Fibroblast of gingiva (primary cell): ENCODE measurements at places on chromosomes 16 and 17.

- no peak for DNase-seq
These were observed 787 bp upstream of the CCL3L1 start for GRCh38 chr17:36197387-36197703.

DNA sequence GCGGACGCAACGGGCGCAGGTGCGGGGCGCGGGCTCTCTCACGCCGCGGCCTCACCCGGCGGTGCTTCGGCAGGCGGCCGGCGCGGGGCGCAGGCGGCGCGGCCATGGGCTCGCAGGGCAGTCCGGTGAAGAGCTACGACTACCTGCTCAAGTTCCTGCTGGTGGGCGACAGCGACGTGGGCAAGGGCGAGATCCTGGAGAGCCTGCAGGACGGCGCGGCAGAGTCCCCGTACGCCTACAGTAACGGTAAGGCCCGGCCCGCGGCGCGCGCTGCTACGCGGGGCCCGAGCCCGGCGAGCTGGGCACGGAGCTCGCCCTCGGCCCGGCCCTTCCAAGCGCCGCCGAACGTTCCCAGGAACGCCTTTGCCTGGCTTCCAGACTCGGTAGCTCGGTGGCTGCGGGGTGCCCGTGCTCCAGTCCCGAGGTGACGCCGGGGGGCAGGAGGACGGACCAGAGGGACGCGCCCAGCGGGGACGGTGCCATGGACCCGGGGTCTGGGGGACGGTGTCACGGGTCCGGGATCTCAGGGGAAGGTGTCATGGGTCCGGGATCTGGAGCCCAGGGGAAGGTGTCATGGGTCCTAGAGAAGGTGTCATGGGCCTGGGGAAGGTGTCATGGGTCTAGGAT, 435 bp downstream of the RAB40C start:
- DNase-seq = peak; percentile 44

DNA sequence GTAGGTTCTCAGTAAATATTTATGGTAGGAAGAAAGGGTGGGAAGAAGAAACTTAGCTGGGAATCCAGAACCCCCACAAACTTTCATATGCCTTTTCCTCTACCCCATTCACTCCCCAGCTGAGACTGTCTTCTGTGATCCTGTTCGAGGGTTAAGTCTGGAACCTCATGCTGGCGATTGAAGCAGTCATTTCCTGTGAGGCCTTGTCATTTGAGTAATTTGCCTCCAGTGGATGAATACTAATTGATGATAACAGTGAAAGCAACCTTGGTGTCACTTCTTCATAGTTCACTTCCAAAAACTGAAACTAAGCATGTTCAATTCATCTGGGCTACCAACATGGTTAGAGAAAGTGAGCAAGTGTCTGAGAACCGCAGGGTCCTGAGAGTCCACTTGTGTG, 401.2 kb downstream of the CDH13 start:
- no peak for DNase-seq

DNA sequence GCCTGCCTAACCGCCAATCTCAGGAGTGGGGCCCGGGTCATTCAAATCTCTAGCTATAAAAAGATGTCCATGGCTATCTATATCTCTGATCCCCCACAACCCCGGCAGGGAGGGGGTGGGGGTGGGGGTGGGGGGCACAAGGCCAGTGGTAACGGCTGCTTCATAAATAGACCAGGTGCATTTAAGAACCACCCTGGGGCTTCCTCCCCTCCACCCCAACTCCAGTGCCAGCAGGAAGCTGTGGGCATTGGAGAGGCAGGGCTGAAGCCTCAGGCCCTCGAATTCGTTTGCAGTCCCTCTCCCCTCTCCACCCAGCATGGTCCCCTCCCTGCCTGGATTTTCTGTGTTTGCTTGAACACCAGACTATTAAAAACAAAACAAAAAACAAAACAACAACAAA, 56.0 kb downstream of the RAP1GAP2 start:
- no peak for DNase-seq

DNA sequence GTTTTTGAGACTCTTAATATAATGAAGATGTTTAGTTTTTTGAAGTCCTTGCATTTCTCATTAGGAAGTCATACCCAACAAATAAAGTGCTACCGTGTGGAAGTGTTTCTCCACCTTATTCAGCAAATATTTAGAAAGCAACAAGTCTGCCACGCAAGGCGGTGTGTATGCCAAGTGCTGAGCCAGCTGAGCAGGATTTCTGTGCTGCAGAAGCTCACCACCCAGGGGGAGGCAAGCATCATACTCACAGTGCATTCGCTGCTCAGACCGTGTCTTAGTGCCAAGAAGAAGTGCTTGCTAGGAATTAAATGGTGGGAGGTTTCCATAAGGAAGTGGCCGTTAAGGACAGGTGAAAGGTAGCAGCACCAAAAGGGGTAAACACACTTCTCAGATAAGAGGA, 111.2 kb downstream of the ARHGAP44 start:
- DNase-seq = no peak

- DNase-seq = no peak
These were observed 27.2 kb downstream of the MAP2K4 start for GRCh38 chr17:12047681-12048376.

DNA sequence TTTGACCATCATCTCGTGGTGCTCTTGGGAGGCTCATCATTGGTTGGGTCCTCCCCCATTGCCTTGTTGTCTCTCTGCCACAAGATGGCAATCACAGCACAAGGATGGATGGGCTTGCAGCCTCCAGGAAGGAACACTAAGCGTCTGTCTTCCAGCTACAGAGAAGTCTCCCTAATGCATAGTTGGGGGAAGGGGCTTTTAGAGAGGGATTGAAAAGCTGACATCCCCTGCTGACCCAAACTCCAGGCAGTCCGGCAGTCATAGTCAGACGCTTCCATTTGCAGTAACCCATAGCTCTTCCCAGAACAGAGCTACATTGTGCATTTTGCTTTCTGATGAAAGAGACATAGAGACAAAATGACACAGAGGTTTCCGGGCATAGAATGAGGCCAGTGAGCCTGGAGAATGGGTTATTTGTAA, 111.4 kb downstream of the UTP18 start:
- DNase-seq = peak; percentile 16

DNA sequence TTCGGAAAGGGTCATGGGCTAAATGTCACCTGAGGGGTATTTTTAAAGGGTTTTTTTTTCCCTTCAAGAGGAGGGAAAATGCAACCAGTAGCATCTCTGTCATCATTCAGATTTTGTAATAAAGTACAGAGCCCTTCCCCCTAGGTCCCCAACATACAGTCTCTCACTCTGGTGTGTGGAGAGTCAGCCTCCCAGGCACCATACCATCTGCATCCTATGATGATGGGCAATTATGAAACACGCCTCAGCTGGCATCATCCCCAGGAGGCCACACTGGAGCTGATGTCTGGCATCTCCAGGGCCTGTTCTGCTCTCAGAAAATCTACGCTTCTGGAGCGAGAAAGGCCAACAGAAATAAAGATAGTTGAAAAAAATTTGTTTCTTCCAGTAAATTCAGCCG, 32.0 kb downstream of the TBX4 start:
- DNase-seq = no peak

DNA sequence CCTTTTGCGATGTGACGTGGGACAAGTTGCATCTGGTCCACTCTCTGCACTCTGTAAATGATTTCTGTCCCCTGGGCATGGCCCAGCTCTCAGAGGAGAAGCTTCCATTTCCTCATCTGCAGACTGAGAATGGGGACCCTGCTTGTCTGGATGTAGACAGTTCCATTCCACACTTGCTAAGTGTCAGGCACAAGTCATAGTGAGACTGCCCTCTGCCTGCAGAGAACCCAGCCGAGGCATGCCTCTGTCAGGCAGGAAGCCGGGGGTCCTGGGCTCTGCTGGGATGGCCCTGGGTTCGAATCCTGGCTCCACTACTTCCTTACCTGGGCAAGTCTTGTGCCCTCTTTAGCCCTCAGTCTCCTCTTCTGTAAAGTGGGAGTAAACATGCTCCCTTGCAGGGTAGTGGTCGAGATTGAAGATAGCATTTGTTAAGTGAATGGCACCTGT, 4.1 kb downstream of the MAP2K3 start:
- DNase-seq = no peak

- DNase-seq = no peak
These were observed 363.6 kb downstream of the HS3ST3B1 start for GRCh38 chr17:14664511-14664910.

DNA sequence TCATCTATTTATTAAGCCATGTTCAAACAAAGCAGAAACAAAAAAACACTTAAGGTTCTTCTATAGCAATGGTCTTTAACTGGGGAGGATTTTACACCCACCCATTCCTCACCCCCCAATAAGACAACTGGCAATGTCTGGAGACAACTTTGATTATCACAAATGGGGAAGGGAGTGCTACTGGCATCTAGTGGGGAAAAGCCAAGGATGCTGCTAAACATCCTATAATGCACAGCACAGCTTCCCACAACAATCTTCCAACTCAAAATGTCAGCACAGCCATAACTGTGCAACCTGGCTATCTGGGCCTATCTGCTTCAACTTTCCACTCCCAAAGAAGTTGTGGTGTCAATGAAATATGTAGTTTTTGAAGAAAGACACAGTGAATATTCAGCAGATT, 1044.4 kb downstream of the CDH8 start:
- no peak for DNase-seq

GRCh38 chr17:80789356-80789902, 202.2 kb upstream of the CHMP6 start:
- DNase-seq = peak; percentile 92

DNA sequence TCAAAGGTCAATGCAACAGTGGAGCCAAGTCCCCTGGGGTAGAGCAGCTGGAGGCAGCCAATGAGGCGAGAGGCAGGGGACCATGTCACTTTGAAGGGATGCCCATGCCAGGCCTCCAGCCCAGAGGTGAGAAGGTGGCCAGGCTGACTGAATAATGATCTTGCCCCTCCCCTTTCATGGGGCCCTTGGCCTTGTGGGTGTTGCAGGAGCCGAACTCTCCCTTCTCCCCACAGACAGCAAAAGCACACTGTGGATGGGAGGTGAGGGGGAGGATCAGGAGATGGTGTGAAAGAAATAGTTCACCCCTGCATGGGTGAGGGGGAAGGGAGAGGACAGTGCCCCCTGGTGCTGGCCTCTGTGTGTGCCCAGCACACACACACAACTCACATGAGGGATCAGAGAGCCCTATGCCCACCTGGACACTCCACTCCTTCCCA, 15.8 kb upstream of the TBX21 start:
- DNase-seq = no peak
